Activated T-helper 1 cell treated with anti-CD3 and anti-CD28 coated beads, Interleukin-2, amount 50 U/mL, for 16 hours (primary cell): ENCODE measurements at places on chromosomes 2 and 18.

DNA sequence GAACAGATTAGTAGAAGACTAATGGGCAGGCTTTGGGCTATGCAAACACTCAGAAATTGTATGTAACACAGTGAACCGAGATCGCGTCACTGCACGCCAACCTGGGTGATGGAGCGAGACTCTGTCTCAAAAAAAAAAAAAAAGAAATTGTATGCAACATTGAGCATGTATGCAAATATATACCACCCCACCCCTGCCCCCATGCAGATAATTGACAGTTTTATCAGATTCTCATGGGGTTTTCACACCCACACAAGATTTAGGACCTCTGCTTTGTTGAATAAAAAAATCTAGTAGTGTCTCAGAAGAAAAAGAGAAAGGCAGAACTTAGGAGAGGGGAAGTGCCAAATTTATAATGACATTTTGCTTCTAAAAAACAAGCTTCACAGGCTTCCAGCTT, 131.6 kb upstream of the FN1 start:
- DNase-seq, result no peak

DNA sequence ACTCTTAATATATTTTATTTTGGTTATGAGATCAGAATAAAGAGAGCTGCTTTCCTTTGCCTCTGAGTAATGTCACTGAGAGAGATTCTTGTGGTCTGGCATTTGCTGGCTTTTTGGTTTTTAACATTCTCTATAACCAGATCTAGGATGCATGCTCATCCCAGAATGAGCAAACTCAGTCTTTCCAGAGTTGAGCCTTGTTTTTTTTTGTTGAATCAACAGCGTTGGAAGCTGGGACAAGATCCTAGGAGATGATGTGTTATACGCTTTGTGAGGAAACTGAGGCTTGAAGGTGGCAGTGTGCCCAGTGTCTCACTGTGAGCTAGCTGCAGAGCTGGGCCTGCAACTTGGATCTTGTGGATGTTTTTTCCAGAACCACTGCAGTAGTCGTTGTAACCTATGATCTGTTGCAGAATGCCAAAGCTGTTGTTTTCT, 19.5 kb downstream of the MYO1B start:
- DNase-seq, result no peak

DNA sequence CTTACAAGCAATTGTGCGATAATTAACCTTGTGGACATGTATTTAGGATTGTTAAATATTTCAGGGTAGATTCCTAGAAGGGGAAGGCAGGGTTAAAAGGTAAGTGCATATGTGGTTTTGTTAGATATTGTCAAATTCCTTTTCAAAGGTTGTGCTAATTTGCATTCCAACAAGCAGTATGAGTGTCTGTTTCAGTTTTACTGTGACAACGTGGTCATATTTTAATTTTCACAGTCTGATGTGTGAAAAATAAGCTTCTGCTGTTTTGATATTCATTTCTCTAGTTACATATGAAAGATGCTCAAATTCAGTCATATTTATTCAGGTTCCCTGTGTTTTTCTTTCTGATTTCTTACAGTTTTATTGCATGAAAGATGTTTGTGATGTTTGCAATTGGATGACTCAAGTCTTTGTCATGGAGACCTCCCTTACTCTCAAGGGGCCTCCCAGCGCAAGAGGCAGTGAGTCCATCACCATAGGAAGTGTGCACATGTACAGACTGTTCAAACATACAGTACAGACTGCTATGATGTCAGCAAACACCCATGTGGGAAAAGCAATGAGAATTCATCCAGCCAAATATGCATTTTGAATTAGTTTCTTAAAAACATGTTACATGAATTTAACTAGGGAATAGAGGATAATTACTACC, 310.8 kb downstream of the GALR1 start:
- no peak for DNase-seq

- DNase-seq, result no peak
These were observed 14.2 kb downstream of the MTX2 start for GRCh38 chr2:176283291-176284068.

GRCh38 chr2:96824079-96824870, 8.2 kb downstream of the CNNM3 start:
- DNase-seq, result no peak

- no peak for DNase-seq
These were observed 10.4 kb downstream of the TMEFF2 start for GRCh38 chr2:192184349-192184748.

DNA sequence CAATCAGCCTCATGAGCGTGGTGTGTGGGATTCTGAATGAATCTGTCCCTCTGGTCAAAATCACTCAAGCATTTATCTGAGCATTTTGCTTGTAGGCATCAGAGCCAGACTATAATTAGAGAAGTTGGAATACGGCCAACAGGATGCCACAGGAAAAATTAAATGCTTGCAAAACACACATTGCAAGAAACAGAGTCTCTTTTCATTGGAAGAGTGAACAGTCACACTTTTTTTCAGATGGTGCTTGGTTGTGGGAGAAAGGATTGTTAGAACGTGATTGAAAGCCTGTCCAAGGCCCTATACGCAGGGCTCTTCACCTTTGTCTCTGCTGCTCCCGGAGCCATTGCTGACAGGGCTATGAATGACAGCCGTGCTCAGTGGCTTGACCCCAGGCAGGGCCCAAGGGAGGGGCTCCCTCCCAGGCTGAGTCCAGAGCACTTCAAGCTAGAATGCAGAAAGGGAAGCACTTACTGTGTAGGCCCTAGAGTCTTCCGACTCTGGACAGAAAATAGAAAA, 59.8 kb downstream of the SNTG2 start:
- DNase-seq, result no peak

GRCh38 chr2:136175868-136176267, 57.9 kb upstream of the CXCR4 start:
- no peak for DNase-seq

DNA sequence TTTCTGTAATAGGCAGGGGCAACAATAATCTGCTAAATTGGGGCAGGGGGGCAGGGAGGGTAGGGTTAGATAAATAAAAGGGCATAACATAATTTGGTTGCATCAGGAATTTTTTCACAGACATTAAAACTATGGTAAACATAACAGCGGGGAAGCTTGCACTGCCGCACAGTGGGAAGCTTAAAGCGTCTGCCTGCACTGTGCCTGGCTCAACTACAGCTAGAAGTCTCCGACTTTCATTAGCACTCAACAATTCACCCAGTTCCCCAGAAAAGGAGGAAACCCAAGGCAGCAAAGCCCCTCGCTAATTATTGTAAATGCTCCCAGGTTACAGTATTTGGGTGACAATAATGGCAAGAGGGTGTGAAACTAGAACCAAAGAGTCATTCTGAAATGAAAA, 562.9 kb downstream of the ARHGAP15 start:
- no peak for DNase-seq

- no peak for DNase-seq
These were observed 390.1 kb upstream of the TRIB2 start for GRCh38 chr2:12326449-12327190.

GRCh38 chr2:3703757-3704355, 481 bp downstream of the DCDC2C start:
- no peak for DNase-seq

DNA sequence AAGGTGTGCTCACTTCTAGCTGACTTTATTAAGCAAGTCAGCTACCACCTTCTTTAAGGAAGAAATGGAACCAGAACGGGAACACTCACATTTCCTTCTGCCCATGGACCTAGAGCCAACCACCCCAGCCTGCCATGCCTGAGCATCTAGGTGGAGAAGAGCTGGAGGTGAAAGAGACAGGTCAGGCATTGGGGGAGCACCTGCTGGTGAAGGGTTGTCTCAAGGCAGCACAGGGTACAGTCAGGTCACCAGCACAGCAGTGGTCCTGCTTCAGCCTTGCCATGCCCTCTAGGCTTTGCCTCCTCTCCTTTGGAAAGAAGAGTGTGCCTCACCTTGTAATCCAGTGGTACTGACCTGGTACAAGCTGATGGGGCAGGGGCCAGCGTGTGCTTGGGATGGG, 107.9 kb downstream of the KCNF1 start:
- no peak for DNase-seq
